Stomach (tissue), 19 donors: ENCODE measurements at places on chromosomes 11 and 22. TPM values are rescaled to one million over a fixed set of nuclear protein-coding genes. Genes with fewer than 3 reads are reported as not detected.
A peak's percentile ranks its signal among the peaks of the same experiment; 100 is the strongest.

DNA sequence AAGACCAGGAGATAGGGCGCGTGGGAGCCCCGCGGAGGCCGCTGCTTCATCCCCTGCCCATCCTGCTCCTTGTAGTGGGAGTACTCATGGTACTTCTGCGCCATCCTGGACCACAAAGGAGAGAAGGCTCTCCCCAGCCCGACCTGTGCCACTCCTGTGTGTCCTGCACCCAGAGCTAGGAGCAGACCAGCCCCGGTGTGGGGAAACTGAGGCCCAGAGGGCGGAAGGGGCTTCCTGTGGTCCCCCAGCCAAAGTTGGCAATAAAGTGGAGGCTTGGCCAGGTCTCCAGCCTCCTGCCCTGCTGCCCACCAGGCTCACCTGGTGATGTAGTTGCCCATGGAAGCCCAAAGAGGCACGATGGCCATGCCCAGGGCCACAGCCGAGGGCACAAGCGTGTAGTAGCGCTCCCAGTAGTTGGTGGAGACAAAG, 4.7 kb downstream of the UNC93B1 start:
- DNase-seq = no peak

- no peak for DNase-seq
Observed at GRCh38 chr11:28481616-28482480, 373.7 kb downstream of the METTL15 start.

- DNase-seq = peak; percentile 63
Observed at GRCh38 chr22:36252754-36253522, at the start of gene APOL1. Gene APOL1 (plus strand): TSS chr22:36253133. CDS start chr22:36254956, 1,823 bp downstream.

DNA sequence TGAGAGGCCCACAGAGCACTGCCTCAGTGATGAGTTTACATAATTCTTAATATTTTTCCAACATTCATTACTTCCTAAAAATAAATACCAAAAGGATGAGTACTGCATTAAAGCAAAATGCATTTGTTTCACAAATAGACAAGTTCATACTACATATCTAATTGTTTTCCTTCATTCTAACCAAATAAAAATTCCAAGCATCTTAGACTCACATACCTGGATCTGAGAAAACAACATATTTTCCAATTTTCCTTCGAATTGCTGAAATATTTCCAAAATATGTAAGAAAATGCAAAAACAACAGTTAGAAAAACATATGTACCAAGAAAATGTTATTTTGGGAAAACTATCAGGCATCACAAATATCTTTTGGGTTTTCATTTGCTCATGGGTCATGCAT, 127.9 kb upstream of the CEP126 start:
- DNase-seq = no peak

DNA sequence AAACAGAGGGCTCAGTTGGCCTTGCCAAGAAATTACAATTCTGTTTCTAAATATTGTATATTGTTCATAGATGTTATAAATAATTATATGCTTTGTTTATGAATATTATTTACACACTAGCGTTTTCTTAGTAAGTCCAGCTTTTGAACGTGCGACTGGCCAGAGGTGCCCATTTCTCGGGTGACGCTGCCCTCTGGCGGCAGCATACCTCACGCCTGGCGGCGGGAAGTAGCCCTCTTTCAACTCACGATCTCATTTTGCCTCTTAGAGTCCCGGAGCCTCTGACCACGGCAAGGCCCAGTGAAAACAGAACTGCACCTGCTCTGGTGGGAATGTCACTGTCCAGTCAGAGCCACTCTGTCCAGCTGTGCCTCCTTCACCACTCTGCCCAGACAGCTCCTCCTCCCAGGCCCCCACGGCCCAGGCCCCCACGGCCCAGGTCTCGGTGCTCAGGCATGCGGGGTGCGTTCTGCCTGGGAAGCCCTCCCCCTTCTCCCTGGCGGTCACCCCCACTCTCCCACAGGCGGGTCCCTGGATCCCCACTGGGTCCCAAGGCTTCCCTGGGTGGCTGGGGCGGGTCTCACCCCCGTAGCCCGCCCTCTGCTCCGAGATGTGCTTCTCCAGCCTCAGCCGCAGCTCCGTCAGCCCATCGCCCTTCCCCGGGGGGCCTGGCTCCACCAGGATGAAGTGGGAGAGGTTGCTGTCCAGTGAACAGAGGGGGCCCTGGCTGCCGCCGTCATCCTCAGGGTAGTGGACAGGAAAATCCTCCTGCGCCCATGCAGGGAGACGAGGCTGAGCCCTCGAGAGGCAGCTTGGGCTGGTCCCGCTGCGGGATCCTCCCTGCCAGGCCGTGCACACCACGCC, 19.3 kb downstream of the TSSC4 start:
- DNase-seq = peak; percentile 94

GRCh38 chr22:41687901-41688364, 734 bp downstream of the SNU13 start:
- peak; percentile 65 for DNase-seq

GRCh38 chr11:7436657-7437056, 48.6 kb upstream of the OLFML1 start:
- no peak for DNase-seq

DNA sequence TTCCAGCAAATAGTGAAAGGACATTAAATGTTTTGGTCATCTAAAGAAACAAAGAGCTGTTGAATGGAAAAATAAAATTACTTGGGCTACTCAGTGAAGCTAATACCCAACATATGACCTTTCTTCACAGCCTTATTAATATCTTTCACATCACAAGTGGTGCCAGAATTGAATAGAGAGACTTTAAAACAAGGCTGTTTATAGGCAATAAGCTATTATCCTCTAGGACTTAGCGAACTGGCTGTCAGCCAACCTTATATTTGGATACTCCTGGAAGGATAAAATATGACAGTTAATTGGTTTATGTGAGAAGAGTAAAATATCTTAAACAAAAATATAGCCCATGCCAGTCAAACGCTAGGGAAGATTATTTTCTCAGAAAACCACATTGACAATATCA, 225.5 kb upstream of the BLID start:
- DNase-seq = peak; percentile 33

Gene SPI1
- total RNA-seq = 8.2 TPM

Gene CST6
- total RNA-seq = not detected

Gene NPAS4
- not detected for total RNA-seq
